MCF 10A (cell line): ENCODE measurements at places on chromosomes 5 and 9.

DNA sequence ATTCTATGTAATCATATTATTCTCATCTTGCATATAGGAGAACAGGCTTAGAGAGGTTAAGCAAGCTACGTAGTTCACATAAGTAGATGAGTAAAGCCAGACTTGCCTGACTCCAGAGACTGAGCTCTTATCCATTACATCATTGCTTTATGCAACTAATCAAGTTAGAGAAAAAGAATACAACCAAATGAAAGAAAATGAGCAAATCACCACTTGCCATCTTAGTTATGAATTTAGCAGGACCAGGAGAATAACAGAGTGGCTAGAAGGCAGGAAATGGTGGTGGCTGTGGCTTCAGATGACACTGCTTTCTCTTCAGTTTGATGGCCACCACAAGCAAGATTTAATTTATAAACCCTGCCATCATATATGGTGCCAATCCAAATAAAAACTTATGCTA lies 26.6 kb downstream of the POC5 start:
- no peak for DNase-seq

GRCh38 chr9:5593904-5594303 lies 35.0 kb upstream of the RIC1 start:
- no peak for DNase-seq

- DNase-seq = no peak
Measured at GRCh38 chr5:134135091-134135655, 20.7 kb downstream of the TCF7 start.

- no peak for DNase-seq
Measured at GRCh38 chr9:98892690-98893089, 51.0 kb upstream of the COL15A1 start.

- DNase-seq = no peak
Measured at GRCh38 chr5:1093361-1093760, 18.5 kb downstream of the SLC12A7 start.

GRCh38 chr9:95491543-95492320 lies 25.0 kb downstream of the PTCH1 start:
- DNase-seq = no peak

DNA sequence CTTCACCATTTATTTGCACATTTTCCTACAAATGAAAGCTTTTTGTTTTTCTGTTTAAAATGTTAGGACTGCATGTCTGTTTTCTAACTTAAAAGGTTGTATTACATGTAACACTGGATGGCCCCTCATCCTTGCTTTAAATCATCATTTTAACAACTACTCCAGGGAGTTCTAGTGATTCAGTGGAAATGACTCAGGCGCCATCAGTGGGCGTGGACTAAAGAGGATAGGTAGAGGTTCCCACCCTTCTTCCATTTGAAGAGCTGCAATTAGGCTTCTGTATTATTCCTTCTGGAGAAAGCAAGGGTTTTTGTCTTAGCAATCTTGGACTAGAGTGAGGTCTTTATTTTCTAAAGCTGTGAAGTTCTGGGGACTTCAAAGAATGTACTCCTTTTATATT lies 213.7 kb downstream of the TMEM38B start:
- peak; percentile 49 for DNase-seq

DNA sequence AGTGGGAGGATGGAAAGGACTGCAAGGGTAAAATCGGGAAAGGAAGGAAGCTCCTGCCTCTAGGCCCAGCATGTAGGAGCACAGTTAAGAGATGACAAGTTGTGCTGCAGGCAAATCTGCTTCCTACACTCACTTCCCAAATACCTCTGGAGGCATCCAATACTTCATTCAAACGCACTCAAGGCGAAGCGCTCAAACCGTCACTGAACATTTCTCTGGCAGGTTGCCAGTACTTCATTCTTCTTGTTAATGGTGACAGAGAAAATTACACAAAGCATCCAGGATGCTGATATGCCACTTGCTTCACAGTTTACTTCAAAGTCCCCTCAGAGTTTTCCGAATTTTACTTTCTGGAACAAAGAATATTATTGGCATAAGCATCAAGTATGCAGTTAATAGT lies 59.8 kb downstream of the NREP start:
- DNase-seq = peak; percentile 72

- DNase-seq = no peak
Measured at GRCh38 chr5:137179203-137179602, 319.9 kb downstream of the SPOCK1 start.

DNA sequence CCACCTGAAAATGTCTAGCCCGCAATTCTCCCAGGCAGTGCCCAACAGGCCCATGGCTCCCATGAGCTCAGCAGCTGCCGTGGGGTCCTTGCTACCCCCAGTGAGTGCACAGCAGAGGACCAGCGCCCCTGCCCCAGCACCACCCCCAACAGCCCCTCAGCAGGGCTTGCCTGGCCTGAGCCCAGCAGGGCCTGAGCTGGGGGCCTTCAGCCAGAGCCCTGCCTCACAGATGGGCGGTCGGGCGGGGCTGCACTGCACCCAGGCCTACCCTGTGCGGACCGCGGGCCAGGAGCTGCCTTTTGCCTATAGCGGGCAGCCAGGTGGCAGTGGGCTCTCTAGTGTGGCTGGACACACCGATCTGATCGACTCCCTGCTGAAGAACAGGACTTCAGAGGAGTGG lies 19.3 kb upstream of the LTC4S start:
- no peak for DNase-seq

DNA sequence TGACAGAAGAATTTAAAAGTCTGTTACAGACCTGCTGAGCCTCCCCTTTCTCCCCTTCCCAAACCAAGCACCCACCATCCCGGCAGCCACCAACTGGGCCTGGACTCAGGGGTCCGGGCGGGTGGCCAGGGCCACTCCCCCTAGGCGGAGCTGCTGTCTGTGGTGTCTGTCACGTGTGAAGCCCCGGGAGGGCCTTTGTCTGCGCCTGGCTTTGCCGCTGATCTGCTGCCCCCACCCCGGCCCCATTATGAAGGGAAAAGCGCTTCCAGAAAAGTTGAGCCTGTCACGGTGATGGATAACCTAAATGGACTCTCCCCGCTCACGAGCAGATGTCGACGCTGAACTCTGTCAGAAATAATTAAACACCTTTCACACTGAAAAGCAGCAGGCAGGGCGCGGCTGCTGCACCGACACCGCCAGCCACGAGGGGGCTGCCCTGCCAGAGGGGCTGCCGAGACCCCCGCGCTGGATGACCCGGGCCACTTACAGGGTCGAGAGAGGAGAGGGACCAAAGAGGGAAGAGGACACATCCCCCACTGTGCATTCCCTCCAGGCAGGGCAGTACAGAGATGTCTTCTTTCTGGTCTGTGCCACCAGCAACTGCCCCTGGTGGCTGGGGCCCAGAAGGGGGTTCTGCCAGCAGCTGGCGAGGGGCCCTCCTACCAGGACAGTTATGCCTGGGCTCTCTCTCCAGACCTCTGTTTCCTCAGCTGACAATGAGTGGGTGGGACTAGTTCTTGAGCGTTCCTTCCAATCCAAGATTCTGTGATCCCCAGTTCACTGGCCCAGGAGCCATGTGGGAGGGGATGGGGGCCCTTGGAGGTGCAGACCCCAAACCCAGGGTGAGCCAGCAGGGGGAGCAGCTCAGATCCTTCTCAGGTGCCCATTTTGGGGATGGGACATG lies 36.0 kb upstream of the BARHL1 start:
- DNase-seq = peak; percentile 0

DNA sequence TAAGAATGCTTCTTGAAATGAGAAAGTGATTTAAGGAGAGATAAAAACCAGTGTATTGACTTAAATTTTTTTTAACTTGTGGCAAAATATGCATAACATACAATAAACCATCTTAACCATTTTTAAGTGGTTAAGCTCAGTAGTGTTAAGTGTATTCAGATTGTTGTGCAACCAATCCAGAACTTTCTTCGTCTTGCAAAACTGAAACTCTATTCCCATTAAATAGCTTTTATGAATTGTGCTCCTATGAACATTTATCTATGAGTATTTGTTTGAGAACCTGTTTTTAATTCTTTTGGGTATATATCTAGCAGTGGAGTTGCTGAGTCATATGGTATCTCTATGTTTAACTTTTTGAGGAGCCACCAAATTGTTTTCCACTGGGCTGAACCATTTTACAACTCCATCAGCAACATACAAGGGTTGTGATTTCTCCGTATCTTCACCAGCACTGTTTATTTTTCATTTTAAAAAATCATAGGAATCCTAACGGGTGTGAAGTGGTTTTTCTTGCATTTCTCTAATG lies 76.6 kb upstream of the ACTBL2 start:
- no peak for DNase-seq

- no peak for DNase-seq
Measured at GRCh38 chr5:565782-566440, 41.7 kb upstream of the SLC9A3 start.

DNA sequence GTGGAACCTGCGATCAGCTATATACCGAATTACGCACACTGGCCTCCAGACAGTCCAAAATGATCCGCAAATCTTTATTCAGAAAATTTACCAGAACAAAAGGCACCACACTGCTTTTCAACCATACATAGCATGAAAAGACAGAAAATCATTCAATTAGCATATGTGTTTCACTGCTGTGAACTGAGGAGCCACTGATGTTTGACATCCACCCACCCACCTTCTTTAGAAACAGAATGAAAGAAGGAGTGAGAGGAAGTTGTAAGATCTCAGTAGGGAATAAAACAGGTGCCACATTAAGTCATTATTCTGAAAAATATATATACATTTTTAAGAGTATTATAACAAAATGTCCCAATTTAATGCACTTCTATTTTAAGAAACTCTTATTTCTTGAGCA lies 156.8 kb downstream of the NFIB start:
- no peak for DNase-seq

DNA sequence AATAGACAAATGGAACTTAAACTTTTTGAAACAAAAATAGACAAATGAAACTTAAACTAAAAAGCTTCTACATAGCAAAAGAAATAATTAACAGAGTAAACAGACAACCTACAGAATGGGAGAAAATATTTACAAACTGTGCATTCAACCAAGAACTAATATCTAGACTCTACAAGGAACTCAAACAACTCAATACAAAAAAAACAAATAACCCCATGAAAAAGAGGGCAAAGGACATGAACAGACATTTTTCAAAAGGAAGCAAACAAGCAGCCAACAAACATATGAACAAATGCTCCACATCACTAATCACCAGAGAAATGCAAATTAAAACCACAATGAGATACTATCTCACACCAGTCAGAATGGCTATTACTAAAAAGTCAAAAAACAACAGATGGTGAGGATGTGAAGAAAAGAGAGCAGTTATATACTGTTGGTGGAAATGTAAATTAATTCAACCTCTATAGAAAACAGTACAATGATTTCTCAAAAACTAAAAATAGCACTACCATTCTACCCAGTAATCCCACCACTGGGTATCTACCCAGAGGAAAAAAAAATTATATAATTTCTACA lies 170.8 kb upstream of the RGMB start:
- DNase-seq = no peak

GRCh38 chr5:80619086-80619485 lies 35.4 kb upstream of the MSH3 start:
- DNase-seq = no peak

GRCh38 chr9:103804077-103804735 lies 289.9 kb upstream of the SMC2 start:
- DNase-seq = peak; percentile 41

DNA sequence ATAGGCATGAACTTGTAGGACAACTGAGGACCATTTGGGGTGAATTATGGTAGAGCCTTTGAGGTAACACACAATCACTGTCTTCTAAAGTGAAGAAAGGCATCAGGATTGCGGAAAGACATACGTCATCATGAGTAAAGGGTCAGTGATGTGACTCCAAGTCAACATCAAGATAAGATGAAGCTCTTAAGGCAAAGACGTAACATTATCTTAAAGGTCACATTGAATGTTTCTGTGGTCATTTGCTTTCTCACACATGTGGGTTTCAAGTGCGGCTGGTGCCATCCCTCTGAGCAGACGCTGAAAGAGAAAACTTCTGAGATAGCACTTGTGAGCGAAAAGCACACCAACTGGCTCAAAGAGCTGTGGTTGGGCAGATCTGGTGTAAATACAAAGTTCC lies 63.3 kb upstream of the GRAMD2B start:
- no peak for DNase-seq

GRCh38 chr5:96321345-96321744 lies 111.7 kb downstream of the PCSK1 start:
- no peak for DNase-seq

DNA sequence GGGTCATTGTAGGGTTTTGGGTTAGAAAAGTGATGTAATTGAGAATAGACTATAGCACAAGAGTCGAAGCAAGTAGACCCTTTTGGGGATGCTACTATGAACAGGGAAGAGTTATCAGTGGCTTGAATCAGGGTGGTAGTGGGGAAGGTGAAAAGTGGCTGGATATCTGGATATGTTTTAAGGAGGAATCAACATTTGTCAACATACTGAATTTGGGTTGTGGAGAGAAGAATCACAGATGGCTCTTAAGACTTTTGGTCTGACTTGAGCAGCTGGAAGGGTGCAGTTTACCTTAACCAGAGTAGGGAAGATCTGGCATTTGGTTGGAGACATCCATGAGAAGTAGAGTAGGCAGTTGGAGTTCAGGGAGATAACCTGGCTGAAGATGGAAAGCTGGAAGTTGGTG lies 38.5 kb upstream of the FCHO2 start:
- no peak for DNase-seq

DNA sequence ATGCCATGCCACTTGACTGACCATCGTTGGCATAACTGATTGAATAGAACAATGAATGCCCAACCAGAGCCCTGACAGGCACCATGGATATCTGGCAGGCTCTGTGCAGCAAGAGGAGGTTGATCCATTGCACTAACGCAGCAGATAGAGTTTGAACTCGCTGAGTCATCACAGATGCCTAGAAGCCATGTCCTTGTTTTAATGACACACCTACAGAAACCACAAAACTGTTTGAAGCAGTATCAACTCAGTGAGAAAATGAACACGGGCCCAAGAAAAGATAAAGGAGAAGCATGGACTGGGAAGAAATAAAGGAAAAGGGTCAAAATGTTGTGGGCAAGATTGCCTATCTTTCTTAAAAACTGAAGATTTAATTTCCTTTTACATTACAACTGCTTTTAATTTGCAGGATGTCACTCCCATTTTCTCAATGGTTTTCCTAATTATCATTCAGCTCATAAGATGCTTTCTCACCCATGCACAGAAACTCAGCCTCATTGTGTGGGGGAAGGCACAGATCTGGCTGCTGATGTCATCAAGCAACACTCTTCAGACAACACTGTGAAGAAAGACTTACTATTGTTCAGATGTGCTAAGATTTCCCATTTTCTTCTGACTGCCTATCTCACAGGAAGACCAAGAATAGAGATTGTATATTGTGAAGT lies 129.0 kb downstream of the PIK3R1 start:
- peak; percentile 94 for DNase-seq

DNA sequence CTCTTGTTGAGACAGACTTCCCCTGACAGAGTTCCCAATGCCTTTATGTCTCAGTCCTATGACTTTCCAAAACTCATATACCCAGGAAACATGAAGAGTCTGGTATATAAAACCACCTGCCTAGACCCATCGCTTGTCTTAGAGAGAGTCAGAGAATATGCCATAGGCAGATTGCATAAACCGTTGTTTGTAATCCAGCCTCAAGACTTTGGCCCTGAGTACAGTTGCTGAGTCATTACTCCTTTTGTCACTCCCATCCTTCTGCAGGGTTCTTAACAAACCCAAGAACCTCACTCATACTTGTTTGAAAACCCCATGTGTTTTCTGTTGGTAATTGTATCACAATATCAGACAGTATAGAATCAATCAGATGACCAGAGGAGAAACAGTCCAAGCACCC lies 616.3 kb downstream of the SLCO4C1 start:
- DNase-seq = peak; percentile 73

- DNase-seq = no peak
Measured at GRCh38 chr5:56833325-56833724, 18.0 kb downstream of the MAP3K1 start.
